ENCODE measurements at places on chromosomes 1 and 21. TPM values are rescaled to one million over a fixed set of nuclear protein-coding genes. Genes with fewer than 3 reads are reported as not detected.

Gene CLCA4
- not detected for total RNA-seq

Gene OR2L5
- total RNA-seq: not detected

Gene WNT3A
- total RNA-seq: not detected

Gene NCMAP
- total RNA-seq: 0.65 TPM

Gene DDI2
- 14.4 TPM for total RNA-seq

Gene MLLT11
- total RNA-seq: 1.7 TPM

Gene ZSWIM5
- 5.8 TPM for total RNA-seq

DNA sequence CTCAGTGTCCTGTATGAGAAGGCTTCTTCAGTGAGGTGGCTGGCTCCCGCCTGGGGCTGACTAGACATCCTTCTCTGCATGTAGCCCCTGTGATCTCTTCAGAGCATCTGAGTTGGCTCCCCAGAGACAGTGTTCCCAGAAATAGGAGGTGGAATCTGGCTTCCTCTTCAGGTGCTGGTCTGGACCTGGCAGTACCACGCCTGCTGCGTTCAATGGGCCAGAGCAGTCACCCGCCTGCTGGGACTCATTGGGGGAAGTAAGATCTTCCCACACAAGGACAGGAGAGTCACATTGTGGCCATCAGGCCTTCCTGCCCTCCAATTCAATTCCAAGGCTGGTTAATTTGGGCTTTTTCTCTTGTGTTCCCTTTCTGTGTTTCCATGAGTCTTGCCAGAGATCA is 51.0 kb downstream of the ADARB1 start:
- DNase-seq: no peak

GRCh38 chr1:9774712-9775679 is 48.8 kb downstream of the CLSTN1 start:
- no peak for DNase-seq

DNA sequence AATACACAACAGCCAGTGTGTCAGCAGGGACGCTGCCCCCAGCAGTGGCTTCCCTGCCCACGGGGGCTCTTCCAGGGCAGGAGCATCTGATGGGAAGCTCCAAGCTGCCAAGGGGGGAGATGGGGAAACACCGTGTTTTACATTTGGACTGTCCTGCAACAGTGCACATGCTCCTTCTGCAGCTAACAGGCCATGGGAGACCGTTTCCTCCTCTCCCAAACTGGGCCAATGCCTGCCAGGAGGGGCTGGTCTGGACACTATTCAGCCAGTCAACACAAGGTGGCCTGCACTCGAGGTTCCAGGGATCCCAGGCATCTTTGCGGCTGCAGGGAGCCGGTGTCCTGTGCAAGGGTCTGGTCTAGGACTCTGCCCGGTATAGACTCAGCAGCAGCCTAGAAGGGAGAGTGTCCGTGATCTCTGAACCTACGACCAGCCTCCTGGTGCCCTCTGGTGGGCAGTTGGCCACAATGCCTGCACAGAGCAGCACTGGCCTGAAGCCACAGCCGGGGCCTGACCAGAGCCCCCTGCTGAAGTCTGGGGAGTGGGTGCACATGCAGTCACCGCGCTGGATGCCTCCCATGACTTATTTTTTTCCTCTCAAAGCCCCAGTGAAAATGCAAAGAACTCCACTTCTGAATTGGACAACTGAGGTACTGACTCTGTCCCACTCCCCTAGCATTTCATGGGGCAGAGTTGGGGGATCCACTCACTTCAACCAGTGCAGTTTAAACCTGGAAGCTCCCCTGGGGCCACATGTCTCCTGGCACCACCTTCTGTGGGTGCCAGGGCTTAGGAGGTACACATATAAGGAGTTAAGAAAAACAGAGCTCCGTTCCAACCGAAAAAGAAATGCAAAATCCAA is 33.3 kb downstream of the RCC2 start:
- no peak for DNase-seq

- DNase-seq: no peak
Observed at GRCh38 chr1:198910816-198911215, 272.0 kb downstream of the PTPRC start.

GRCh38 chr21:44049606-44050005 is 37.5 kb downstream of the TRAPPC10 start:
- no peak for DNase-seq

DNA sequence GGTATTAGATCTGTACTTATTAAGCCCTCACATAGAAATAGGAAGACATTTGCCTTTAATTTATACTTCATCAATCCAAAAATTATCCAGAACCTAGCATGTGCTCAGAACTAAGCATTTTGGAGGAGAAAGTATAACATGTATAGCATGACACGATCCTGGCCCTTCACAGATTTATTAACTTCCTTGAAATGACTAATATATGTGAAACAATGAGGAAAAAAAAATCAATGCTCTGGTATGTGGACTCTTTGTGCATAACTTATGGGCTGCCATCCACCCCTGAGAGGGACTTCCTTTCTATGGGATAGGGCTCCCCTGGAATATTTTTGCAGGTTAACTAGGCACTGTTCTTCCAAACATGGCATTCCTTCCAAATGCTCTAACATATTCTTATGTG is 36.6 kb downstream of the CCDC185 start:
- no peak for DNase-seq

- no peak for DNase-seq
Observed at GRCh38 chr1:203733009-203733863, 31.7 kb upstream of the LAX1 start.

Data from esophagus muscularis mucosa (tissue), 4 donors.